Mesangial cell (primary cell): ENCODE measurements at places on chromosomes 1 and 21. TPM values are rescaled to one million over a fixed set of nuclear protein-coding genes. Genes with fewer than 3 reads are reported as not detected.

Gene S100A5
- total RNA-seq: 0.16 and 2.5 TPM in 2 replicates

Gene IL10
- 0.63 TPM in 1 of 2 replicates, not detected in the other for total RNA-seq

Gene RUNX3
- not detected in 2 replicates for total RNA-seq

Gene DCST1
- not detected in 2 replicates for total RNA-seq

Gene LAPTM5
- 0.25 and 0.33 TPM in 2 replicates for total RNA-seq

Gene NBPF15
- 19.5 and 24.0 TPM in 2 replicates for total RNA-seq

Gene LDLRAD1
- not detected in 2 replicates for total RNA-seq

Gene RSPH1
- 0.38 TPM in 1 of 2 replicates, not detected in the other for total RNA-seq

Gene CRYAA
- total RNA-seq: not detected in 2 replicates

Gene ARTN
- total RNA-seq: 0.38 TPM in 1 of 2 replicates, not detected in the other

Gene KIF14
- total RNA-seq: 0.63 and 13.9 TPM in 2 replicates

Gene CLEC20A
- total RNA-seq: 0.13 and 0.33 TPM in 2 replicates

Gene PRAMEF2
- total RNA-seq: not detected in 2 replicates

Gene FAM131C
- 0.65 and 3.7 TPM in 2 replicates for total RNA-seq

Gene CFAP107
- not detected in 2 replicates for total RNA-seq

Gene GSTM2
- 3.7 and 20.5 TPM in 2 replicates for total RNA-seq

Gene TSPEAR
- not detected in 2 replicates for total RNA-seq

Gene TNFRSF8
- 0.13 and 0.16 TPM in 2 replicates for total RNA-seq

Gene KRTAP20-2
- total RNA-seq: not detected in 2 replicates

Gene TCHH
- not detected in 2 replicates for total RNA-seq

Gene PRDM2
- total RNA-seq: 5.7 and 9.3 TPM in 2 replicates

Gene DYNLT4
- 0.76 TPM in 1 of 2 replicates, not detected in the other for total RNA-seq

Gene GART
- 42.5 and 88.2 TPM in 2 replicates for total RNA-seq

Gene SPRR4
- not detected in 2 replicates for total RNA-seq

Gene RGS1
- not detected in 2 replicates for total RNA-seq

Gene OLFML3
- 4.9 and 53.6 TPM in 2 replicates for total RNA-seq

Gene CRYBG2
- total RNA-seq: 0.16 and 0.25 TPM in 2 replicates

Gene SLC9C2
- not detected in 2 replicates for total RNA-seq

Gene PLA2G4A
- total RNA-seq: 0.89 and 4.2 TPM in 2 replicates

Gene PEAR1
- 18.0 and 26.7 TPM in 2 replicates for total RNA-seq

Gene KLHL17
- total RNA-seq: 12.5 and 14.7 TPM in 2 replicates

Gene NCMAP
- under 0.01 and 0.51 TPM in 2 replicates for total RNA-seq

Gene CDC7
- 2.9 and 9.9 TPM in 2 replicates for total RNA-seq

Gene CSMD2
- total RNA-seq: 0.13 and 0.16 TPM in 2 replicates

Gene OR2L13
- total RNA-seq: not detected in 2 replicates

Gene CDA
- 3.0 and 4.4 TPM in 2 replicates for total RNA-seq

Gene SPRR3
- not detected in 2 replicates for total RNA-seq

Gene PCBP3
- 0.16 and 1.5 TPM in 2 replicates for total RNA-seq

Gene RNU1-1
- under 0.01 TPM in 2 replicates for total RNA-seq

Gene CLDN17
- total RNA-seq: not detected in 2 replicates

Gene ZZZ3
- 24.8 and 29.9 TPM in 2 replicates for total RNA-seq

Gene B3GALT5
- total RNA-seq: 7.5 and 24.1 TPM in 2 replicates

Gene BTBD19
- total RNA-seq: 3.4 and 13.3 TPM in 2 replicates

Gene PTPRU
- total RNA-seq: 27.5 and 51.3 TPM in 2 replicates

Gene RGL1
- 2.0 and 6.0 TPM in 2 replicates for total RNA-seq

Gene CSF3R
- not detected in 2 replicates for total RNA-seq

Gene MAP3K6
- 14.7 and 24.1 TPM in 2 replicates for total RNA-seq

Gene HSF2BP
- total RNA-seq: 1.1 and 1.3 TPM in 2 replicates

Gene TIAM1
- total RNA-seq: 5.1 and 13.9 TPM in 2 replicates

Gene MCOLN3
- 0.33 and 1.0 TPM in 2 replicates for total RNA-seq

Gene ZNF683
- not detected in 2 replicates for total RNA-seq

Gene FALEC
- total RNA-seq: 0.49 TPM in 1 of 2 replicates, not detected in the other

Gene GUCA2A
- not detected in 2 replicates for total RNA-seq

Gene ENAH
- total RNA-seq: 23.8 and 43.7 TPM in 2 replicates

Gene EFNA3
- 0.98 and 4.3 TPM in 2 replicates for total RNA-seq
